Central memory CD4-positive, alpha-beta T cell (primary cell): ENCODE measurements at places on chromosomes 5 and 9.

DNA sequence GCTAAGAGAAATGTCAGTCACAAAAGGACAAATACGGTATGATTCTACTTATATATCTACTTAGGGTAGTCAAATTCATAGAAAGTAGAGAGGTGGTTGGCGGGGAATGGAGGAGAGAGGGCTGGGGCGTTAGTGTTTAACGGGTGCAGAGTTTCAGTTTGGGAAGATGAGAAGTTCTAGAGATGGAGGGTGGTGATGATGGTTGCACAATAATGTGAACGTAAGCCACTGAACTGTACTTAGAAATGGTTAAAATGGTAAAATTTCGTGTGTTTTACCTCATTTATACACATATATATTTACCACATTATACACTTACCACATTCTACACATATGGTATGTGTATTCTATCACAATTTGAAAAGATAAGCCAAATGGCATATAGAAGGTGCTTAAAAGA lies 35.7 kb downstream of the LSM11 start:
- DNase-seq: no peak

GRCh38 chr5:112396430-112396829 lies 22.6 kb downstream of the EPB41L4A start:
- no peak for DNase-seq

DNA sequence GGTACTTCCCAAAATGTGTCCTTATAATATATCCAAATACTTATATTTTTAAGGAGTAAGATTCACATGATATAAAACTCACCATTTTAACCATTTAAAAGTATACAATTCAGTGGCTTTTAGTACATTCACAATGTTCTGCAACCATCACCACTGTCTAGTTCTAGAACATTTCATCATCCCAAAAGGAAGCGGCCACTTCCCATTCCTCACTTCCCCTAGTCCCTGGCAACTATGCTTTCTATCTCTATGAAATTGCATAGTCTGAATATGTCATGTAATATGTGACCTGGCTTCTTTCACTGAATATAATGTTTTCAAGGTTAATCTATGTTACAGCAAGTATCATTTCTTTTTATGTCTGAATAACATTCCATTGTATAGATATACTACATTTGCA lies 615.1 kb upstream of the SGCD start:
- DNase-seq: no peak

DNA sequence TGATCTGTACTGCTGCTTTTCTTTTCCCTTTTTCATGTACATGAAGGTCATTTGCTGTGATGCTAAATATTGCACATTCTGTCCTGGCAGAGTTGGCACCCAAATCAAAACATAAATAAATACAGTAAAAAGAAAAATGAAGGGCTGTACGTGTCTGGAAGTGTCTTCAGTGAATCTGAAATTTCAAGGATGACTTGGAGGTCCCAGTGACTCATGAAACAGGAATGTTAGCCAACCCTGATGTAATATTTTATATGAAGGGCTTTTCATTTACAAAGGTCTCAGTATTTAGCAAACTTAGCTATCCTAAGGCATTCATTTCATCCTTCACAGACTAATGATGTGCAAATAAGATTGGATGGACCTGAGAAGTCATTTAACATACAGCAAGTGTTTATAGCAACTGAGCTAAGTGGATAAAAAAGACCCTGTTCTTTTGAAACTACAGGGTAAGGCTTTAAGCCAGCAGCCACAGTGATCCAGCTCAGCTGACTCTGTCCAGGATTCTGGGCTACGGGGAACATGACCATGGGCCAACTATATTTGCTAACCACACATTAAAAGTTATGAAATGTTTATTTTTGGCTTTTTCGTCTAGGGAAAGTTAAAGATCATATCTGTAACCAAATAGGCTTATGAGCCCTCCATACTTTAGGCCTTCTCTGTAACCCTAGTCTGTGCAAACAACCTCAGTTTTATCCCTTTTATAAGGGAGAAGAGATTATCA lies 104.0 kb upstream of the DMRTA1 start:
- no peak for DNase-seq

DNA sequence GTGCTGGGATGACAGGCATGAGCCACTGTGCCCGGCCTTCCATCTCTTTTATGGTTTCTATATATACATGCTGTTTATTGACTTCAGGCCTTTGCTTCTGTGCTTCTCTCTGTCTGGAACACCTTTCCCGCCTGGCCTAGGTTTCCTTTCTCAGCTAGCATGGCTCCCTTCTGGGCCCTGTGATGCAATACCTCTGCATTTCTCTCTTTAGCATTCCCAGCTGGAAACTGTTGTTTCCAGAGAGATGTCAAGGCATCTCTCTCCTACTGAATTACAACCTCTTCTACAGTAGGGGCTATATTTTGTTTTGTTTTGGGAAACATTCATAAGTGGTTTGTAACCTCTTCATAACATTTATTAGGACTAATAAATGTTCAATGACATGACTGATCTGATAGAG lies 57.1 kb downstream of the RPS23 start:
- DNase-seq: no peak

DNA sequence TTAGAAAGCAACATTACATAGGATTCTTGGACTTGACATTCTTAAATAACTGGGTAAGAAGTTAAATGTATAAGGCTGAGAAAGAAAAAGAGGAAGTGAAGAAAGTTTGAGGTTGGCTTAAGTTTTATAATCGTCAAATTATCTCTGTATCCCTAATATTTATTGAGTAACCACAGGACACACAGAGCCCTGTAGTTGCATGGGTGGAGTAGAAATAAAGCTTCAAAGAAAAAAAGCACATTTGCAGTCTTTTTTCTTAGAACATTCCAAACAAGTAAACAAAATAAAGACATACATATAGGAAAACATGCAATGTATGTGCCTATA lies 137.0 kb downstream of the CCDC192 start:
- no peak for DNase-seq

- no peak for DNase-seq
Measured at GRCh38 chr5:1329111-1329579, 15.8 kb downstream of the CLPTM1L start.

DNA sequence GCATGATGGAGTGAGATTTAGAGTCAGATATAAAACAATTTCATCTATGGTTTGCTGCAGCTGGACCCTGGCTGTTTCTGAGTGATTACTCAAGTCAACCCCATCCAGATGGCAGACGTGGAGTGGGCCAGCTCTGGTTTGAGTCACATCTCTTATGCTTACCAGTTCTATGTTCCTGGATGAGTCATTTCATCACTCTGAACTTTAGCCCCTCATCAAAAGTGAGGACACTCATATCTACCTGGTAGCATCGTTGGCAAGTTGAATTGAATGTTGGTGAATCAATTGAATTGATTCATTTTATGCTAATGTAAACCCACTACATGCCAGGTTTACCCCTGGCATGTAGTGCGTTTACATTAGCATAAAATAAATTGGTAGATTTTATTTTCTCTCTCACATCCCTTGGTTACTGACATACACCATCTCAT lies 176.4 kb downstream of the FGF18 start:
- DNase-seq: no peak

- DNase-seq: no peak
Measured at GRCh38 chr9:95512709-95513095, 4.1 kb downstream of the PTCH1 start.

DNA sequence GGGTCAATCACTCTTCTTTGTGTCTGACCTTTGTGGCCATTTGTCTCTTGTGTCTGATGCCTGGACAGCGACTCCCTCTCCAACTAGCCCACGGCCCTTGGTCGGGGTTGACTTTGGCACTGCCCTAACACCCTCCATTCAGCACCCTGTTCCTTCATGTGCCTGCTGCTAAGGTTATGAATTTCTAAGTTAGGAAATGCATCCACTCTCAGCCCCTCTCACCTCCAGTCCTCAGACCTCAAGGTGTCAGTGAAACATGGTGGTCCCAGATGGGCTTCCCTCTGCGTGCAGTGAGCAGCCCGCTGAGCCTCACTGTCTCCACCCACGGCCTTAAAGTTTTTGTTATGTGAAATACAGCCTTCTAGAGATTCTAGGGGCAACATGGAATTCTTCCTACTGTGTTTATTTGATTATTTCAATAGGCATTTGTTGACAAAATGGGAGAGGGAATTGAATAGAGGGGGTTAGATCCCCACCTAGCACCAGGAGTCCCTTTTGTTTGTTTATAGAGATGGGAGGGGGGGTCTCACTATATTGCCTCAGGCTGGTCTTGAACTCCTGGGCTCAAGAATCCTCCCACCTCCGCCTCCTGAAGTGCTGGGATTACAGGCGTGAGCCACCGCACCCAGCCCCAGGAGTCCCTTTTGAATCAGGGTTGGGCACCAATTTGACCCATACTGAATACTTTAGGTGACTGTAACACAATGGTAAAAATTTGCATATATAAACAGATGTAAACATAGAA lies 1.6 kb upstream of the GLIPR2 start:
- no peak for DNase-seq

- DNase-seq: no peak
Measured at GRCh38 chr9:121811140-121811539, 159.7 kb downstream of the DAB2IP start.
